NCI-H510A (cell line): ENCODE measurements at places on chromosomes 1 and 21.

GRCh38 chr1:2819429-2819828 lies 17.9 kb upstream of the TTC34 start:
- no peak for DNase-seq

DNA sequence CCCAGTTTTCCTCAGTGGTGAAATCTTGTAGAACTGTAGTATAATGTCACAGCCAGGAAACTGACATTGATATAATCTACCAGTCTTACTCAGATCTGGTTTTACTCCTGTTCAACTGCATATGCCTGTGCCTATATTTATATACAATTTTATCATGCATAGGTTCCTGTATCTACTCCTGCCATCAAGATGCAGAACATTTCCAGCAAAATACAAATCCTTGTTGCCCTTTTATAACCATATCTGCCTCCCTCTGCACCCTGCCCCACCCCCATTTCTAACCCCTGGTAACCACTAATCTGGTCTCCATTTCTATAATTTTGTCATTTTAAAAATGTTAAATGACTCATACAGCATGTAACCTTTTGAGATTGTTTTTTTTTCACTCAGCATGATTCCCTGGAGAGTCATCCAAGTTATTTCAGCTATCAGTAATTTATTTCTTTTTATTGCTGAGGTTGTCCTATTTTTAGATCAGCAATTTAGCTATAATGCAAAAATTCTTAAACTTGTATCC lies 8.1 kb downstream of the UTP25 start:
- DNase-seq, result no peak

GRCh38 chr1:67880056-67880601 lies 46.9 kb upstream of the GNG12 start:
- DNase-seq, result no peak

- DNase-seq, result no peak
Observed at GRCh38 chr21:35852820-35853219, 207.5 kb downstream of the SETD4 start.

GRCh38 chr21:36806103-36806502 lies 107.2 kb downstream of the SIM2 start:
- DNase-seq, result no peak

DNA sequence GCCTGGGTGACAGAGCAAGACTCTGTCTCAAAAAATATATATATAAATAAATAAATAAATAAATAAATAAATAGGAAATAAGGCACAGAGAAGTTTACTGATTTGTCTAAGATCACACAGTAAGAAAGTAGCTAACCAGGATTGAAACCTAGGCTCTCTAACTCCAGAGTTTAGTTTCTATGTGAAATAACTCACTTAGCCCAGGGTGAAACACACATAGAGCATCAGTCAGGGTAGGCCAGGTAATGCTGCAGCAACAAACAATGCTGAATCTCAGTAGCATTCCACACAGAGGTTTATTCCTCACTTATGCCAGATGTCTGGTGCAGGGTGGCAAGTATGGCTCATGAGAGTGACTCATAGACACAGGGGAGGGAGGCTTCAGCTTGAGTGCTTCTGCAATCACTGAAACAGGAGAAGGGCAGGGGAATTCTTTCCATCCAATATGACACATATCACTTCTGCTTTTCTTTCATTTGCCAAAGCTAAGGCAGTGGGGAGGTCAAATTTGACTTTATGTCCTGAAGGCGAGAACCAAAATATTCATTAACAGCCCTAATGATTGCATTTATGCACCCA lies 37.1 kb upstream of the KANK4 start:
- DNase-seq, result no peak
